ENCODE measurements at places on chromosomes 2 and 18.

GRCh38 chr2:28359222-28360057 lies 33.2 kb upstream of the FOSL2 start:
- DNase-seq, result peak; percentile 89

DNA sequence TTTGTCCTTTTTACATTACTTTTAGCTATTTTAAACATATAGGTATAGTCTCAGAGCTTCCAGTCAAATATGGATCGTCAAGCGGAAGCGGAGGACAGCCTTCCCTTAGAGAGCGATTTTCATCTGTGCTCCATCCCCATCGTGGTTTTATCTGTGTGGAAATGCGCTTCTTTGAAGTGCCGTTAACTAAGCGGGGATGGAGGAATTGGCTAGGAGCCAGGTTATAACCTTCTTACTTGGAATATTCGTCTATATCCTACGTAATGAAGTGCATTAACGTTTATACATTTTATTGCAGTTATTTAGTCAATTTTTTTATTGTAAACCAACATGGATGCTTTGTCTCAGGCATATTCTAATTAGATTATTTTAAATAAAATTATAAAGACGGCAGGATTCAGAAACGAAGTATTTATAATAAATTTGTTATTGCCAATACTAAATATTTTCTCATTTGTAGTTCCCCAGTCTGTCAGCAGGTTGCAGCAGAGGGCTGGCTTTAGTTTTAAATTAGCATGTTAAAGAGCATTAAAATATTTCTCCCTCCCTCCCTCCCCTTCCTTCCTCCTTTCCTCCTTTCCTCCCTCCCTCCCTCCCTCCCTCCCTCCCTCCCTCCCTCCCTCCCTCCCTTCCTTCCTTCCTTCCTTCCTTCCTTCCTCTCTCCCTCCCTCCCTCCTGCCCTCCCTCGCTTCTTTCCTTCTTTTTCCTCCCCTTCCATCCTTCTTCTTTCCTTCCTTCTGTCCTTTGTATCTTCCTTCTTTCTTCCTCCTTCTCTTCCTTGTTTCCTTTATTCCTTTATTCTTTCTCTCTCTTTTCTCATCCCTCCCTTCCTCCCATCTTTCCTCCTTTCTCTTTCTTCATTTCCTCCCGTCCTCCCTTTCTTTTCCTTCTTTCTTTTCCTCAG lies 80.6 kb upstream of the DOCK10 start:
- DNase-seq, result no peak

- no peak for DNase-seq
Observed at GRCh38 chr2:74725287-74725686, 71.2 kb downstream of the SEMA4F start.

- no peak for DNase-seq
Observed at GRCh38 chr2:41871080-41871479, 176.7 kb upstream of the PKDCC start.

- no peak for DNase-seq
Observed at GRCh38 chr2:169042856-169043255, 11.7 kb upstream of the ABCB11 start.

GRCh38 chr2:120561379-120562035 lies 174.2 kb upstream of the GLI2 start:
- DNase-seq, result no peak

DNA sequence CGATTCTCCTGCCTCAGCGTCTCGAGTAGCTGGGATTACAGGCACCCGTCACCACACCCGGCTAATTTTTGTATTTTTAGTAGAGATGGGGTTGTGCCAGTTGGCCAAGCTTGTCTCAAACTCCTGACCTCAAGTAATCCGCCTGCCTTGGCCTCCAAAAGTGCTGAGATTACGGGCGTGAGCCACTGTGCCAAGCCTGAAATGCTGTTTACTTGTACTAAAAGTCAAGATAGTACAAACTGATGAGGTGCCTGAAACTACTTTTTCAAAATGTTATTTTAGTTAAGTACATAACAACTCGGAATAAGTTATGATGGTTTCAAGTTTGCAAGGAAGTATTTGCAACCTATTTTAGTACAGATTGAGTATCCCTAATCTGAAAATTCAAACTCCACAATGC lies 85.7 kb downstream of the CEP192 start:
- no peak for DNase-seq

GRCh38 chr2:187528042-187528441 lies 26.2 kb downstream of the TFPI start:
- no peak for DNase-seq

All from CD4-positive, alpha-beta T cell treated with Interferon gamma for 1 hour (primary cell).